ENCODE measurements at places on chromosomes 3 and 15.

DNA sequence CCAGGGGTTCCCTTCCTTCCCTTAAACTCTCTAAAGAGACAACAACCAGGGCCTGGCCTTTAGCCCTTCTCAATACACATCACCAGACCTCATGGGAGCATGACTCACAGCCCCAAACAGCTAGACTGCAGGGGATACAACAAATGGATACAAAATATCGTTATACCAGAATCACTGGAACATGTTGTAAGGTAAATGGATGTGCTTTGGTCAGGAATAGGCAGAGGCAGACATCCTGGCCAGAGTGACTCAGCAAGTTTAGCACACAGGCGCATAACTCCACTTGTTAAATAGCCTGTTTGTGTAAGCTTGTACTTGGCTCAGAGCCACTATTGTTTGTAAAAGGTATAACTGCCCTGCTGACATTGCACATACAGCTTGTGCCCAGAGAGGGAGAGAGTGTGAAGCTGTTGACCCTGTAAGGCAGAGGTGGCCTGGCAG is 18.3 kb downstream of the TMED3 start:
- DNase-seq = no peak

DNA sequence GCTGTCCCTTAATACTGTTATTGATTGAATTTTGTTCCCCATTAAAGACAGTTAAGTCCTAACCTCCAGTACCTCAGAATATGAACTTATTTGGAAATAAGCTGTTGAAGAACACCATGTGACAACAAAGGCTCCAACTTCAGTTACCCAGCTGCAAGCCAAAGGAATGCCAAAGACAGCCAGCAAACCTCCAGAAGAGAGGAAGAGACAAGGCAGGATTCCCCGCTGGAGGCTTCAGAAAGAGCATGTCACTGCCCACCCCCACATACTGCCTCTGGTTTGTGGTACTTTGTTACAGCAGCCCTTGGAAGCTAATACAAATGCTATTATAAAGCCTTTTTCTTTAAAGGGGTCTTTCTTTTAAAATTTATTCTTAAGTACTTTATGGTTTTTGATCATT is 18.4 kb upstream of the NEK10 start:
- no peak for DNase-seq

- DNase-seq = no peak
Measured at GRCh38 chr3:29329986-29330890, 49.4 kb downstream of the RBMS3 start.

DNA sequence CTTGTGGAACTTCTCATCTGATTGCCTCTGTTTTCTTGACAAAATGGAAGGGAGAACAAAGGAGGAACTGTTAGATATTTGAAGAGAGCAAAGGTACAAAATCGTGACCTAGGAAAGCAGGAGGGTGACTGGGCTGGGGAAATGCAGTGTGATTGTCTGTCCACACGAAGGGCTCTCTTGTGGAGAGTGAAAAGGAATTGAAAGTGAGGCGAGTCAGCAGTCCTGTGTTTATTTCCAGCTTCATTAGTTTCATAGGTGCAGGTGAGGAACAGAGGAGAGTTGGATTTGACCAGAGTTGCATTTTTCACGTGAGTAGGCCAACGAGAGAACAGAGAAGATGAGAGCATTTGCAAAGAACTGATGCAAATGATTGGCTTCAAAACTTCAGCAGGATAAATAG is 336.4 kb upstream of the SATB1 start:
- DNase-seq = no peak

DNA sequence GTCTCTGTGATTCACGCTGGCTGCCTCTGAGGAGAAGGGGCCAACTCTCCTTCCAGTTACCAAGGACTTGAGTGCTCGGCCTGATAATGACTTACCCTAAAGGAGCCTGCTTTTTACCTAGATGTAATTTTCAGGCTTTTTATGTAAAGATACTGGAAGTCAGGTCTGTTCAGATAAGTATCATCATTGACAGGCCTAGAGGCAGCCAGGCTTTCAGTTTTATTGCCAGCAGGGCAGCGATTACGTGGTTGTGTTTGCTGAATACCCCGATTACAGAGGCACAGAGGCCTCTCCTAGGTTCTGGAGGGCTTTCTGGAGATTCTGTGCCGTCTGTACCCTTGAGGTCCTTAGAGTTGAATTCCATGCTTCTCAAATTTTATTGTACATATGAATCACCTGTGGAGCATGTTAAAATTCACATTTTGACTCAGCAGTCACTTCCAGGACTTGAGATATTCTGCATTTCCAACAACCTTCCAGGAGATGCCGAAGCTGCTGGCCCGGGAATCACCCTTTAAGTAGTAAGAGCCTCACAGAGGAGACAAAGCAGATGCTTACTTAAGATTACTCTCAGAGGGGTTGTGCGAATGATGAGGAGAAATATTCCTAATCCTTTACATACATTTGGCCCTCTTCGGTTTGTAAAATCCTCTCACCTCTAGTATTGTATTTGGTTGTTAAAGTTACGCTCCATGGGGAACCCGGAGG is 160.1 kb upstream of the BHLHE40 start:
- no peak for DNase-seq

DNA sequence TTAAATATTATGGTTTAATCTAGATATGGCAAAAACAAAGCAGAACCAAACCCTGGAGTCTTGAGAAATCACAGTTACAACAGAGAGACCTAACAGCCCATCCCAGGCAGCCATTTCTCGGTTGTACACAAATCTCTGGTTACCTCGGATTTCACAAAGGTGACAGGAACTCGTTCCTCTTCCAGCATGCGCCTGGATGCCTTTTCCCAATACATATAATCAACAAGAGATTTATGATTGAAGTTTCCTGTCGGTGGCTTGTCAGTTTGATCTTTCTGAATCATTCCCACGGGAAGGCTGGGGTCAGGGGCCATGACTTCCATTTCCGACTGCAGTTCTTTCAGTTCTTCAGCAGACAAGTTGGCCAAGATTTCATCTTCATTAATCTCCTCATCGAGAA is 445 bp downstream of the LMOD3 start:
- DNase-seq = no peak

DNA sequence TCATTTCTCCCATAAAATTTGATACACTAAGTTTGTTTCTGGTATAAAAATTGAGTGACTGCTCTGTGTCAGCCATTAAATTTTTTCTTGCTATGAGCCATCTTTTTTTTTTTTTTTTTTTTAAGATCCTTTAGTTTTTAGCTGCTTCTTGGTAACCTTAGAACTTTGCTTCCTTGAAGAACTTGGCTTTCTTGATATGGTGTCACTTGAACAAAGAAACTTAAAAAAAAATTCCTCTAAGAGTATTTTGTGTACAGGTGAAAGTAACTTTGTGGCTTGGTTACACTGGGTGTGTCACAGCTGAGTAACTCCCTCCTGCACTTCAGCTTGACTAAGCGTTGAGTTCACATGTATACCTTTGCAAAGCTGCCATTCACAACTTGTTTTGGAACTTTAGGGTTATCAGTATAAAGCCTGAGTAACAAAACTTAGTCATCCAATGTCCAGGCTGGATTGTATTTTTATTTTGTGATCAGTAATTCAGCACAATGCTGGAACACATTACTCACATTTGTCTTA is 6.5 kb downstream of the CHD2 start:
- DNase-seq = no peak

- DNase-seq = no peak
Measured at GRCh38 chr3:162021206-162021605, 524.6 kb downstream of the OTOL1 start.

GRCh38 chr3:184872200-184872599 is 60.2 kb downstream of the VPS8 start:
- DNase-seq = no peak

- no peak for DNase-seq
Measured at GRCh38 chr3:28989646-28990089, 291.2 kb upstream of the RBMS3 start.

- DNase-seq = no peak
Measured at GRCh38 chr3:146801492-146801891, 196.3 kb upstream of the PLSCR5 start.

DNA sequence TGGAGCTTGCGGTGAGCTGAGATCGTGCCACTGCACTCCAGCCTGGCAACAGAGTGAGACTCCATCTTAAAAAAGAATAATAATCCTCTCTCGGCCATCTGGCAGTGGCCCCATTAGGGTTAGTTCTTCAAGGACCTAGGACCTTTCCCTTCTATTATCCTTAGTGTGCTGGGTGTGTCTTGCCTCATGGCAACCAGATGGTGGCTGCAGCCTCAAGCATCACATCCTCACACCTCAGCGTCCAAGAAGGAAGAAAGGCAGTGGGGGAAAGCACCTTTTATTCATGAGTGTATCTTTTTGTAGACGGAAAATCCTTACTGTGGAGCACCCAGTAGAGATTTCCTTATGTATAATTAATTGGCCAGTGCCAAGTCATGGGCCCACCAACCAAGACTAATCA is 42.7 kb upstream of the TFRC start:
- no peak for DNase-seq

DNA sequence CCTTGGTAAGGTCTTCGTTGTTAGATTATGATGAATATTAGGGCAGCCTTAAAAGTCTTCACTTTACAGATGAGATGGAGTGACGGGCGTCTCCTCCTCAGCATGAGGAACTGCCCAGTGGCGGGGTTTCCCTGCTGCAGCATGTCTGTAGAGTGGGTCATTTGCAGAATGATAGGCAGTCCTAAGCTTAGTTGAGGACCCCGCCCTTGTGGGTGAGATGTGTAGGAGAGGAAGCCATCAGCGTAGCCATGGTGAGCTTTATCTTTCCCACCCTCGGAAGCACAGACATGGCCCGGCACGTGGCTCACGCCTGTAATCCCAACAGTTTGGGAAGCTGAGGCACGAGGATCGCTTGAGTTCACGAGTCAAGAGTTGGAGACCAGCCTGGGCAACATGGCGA is 877 bp downstream of the NIT2 start:
- DNase-seq = no peak

GRCh38 chr15:80404057-80404760 is at the start of gene ARNT2:
Gene ARNT2 (plus strand): TSS chr15:80404382. CDS start chr15:80404516, 134 bp downstream.
- peak; percentile 44 for DNase-seq

- DNase-seq = no peak
Measured at GRCh38 chr15:94360251-94360685, 128.9 kb downstream of the MCTP2 start.

DNA sequence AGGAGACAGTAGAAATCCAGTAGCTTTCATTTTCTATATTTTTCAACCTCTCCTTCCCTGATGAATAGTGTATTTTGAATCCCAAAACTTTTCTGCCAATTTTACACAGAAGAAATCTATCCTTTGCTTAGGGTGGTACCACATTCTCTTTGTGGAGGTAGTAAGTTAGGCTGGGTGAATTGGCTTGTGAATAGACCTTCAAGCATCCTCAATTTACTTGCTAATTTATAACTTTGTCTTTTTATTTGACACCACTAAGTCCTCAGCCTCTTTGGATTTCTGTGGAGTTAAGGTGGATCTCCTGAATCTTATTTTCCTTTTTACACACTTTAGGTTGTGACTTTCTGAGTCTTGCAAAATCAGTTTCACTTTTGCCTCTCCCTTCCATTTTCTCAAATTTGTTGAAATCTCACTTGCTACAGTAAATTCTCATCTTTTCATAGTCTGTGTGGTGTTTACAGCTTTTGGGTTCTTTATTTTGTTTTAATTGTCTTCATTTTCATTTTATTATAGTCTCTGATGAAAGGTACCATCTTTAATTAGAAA is 5.7 kb upstream of the PLSCR1 start:
- no peak for DNase-seq

- DNase-seq = no peak
Measured at GRCh38 chr3:196220991-196221390, 4.7 kb downstream of the SLC51A start.

DNA sequence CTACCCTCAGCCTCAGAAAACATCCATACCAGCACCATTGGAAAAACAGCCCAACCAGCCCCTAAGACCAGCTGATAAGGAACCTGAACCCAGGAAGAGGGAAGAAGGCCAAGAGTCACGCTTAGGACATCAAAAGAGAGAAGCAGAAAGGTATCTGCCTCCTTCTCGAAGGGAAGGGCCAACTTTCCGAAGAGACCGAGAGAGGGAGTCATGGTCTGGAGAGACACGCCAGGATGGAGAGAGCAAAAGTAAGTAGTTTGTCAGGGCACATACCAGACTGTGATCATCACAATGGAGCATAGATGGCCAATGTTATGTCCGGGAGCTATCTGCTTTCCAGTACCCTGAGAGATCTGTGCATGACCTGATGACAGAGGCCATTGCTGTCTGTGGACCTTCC is 31.0 kb upstream of the RBM5 start:
- DNase-seq = no peak

DNA sequence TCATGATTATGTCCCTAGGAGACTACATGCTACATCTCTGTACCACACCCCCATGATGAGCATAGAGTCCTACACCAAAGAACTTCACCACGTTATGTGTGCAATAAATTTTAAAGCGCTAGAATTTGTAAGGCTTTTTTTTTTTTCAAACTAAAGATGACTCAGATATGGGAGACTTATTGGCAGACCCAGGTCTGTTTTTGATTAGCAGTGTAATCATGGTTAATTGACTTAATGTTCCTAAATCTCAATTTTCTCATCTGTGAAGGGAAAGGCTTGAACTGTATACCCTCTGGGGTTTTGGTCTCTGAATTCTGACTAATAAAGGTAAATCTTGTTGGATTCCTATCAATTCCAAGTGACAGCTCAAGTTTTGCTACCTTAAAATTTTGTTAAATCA is 26.4 kb downstream of the ABI3BP start:
- DNase-seq = no peak

DNA sequence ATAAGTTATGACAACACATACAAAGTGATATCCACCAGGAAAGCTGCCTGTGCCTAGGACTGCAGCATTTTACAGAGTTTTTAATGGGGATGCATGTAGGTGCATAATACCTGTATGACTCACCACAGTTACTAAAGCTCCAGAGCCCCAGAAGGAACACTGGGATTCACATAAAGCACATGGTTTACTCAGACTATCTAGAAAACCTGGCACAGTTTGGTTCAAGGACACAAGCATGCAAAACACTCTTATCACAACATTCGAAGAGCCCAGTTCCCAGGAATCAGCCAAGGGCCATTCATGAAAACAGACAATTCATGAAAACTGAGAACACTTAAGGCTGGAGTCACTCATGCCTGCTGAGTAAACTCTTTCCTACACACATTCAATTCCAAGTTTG is 261.0 kb downstream of the PYDC2 start:
- no peak for DNase-seq

GRCh38 chr15:31476236-31476810 is 149.7 kb downstream of the KLF13 start:
- DNase-seq = no peak

- DNase-seq = no peak
Measured at GRCh38 chr3:184949251-184949965, 137.4 kb downstream of the VPS8 start.

- no peak for DNase-seq
Measured at GRCh38 chr15:80384432-80384831, 19.8 kb upstream of the ARNT2 start.

DNA sequence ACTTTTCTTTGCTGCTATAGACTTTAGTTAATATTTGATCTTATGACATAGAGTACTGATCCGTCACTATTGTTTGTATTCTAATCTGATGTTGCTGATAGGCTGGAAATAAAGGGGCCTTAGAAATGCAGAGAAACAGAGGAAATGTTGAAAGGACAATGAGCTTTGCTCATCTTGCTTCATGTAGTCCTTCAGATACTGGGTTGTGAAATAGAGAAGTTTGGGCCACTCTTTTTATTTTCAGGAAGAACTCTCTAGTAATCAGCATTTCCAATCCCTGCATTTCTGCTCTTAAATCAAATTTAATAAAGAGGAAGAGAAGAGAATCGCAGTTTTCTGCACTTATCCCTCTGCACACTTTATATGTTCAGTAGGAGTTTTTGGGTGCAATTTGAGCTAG is 192.8 kb upstream of the THBS1 start:
- no peak for DNase-seq

Data from NCI-H1436 (cell line).